ENCODE measurements at places on chromosomes 4 and X. TPM values are rescaled to one million over a fixed set of nuclear protein-coding genes. Genes with fewer than 3 reads are reported as not detected.
A peak's percentile ranks its signal among the peaks of the same experiment; 100 is the strongest.

DNA sequence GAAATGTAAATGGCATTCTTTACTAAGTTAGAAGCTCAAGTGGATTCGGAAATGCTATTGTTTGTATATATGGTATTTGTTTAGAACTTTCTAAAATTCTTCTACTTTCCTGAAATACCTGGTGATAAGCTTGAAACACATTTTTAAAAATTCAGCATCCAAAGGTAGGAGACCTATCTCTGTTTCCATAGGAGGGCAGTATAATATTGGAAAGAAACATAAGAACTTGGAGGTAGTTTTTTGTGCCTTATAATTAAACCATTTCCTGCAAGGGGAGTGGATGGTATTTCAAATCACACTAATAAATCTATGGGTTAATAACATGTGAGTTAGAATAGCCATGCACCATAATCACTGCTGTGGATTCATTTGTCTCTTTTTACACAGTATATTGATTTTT lies 217.4 kb upstream of the AADAT start:
- DNase-seq: no peak

DNA sequence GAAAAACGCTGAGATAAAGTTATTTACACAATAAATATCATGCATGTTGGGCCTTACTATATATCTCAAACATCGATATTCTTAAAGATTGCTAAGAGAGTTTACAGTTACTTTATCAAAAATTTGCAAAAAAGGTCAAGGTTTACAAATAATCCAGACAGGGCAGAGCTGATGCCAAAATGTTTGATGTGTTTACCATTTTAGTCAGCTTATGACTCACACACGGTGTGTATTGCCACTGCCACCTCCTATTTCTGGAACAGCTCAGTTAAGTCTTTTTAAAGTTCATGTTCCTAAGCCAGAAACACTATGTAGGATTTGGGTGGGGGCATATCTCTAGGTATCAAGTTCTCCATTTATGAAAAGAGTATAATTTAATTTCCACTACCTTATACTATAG lies 580.6 kb downstream of the INPP4B start:
- no peak for DNase-seq

DNA sequence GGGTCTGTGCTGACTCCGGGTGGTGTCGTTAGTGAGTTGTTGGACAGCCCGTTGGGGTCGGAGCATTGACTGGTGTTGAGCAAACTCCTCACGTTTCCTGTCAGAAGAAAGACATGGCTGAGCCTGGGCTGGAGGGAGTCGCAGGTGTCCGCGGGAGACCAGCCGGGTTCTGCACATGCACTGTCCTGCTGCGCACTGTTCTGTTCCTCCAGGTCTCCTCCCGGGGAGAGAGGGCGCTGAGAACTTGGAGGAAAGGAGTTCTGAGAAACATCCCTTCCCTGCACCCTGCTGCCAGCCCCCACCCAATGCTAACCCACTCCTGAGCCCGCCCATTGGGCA lies 1.1 kb downstream of the ZNF141 start:
- DNase-seq: no peak

DNA sequence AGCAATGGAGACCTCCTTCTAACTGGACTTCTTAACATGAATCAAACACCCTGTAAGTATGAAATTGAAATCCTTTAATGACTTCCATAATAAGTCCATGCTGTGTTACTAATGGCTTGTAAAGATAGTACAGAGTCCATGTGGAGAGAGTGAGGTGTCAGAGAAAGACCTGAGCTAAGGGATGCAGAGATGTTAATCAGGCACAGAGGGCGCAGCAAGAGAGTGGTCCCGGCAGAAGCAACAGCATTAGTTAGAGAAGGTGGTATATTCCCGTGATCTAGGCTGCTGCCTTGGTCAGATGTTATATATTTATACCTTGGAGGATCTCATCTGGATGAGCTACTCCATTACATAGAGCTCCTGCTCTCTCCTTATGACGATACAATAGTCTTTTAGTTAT lies 295.3 kb downstream of the LDB2 start:
- no peak for DNase-seq

DNA sequence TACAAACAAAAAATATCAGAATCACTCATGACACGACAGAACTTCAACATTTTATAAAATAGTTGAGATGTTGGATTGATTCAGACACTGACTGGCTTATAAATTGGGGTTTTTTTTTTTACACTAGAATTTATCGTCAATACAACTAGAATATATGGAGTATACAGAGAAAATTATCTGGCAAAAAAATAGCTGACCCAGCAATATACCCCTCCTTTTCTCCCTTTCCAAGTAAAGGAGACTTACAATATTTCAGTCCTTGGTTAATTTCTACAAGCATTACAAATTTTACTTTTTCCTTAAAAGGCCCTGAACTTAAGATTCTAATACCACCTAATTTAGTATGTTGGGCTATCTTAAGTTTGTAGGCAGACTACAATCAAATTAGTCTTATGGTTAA lies 76.3 kb downstream of the LCORL start:
- no peak for DNase-seq

DNA sequence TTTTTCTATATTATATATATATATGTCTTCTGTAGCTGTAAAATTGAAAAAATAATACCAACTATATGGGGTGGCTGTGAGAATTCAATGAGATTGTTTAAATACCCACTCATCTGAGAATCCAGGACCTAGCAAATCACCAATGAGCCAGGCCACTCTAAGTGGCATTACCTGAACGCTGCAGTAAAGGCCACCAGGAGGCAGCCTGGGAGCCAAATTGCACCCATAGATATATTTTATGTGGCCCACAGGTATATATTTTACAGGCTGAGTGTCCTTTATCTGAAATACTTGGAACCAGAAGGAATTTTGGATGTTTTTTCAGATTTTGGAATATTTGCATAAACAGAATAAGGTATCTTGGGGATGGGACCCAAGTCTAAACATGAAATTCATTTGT lies 58.2 kb upstream of the C4orf50 start:
- DNase-seq: peak; percentile 4

DNA sequence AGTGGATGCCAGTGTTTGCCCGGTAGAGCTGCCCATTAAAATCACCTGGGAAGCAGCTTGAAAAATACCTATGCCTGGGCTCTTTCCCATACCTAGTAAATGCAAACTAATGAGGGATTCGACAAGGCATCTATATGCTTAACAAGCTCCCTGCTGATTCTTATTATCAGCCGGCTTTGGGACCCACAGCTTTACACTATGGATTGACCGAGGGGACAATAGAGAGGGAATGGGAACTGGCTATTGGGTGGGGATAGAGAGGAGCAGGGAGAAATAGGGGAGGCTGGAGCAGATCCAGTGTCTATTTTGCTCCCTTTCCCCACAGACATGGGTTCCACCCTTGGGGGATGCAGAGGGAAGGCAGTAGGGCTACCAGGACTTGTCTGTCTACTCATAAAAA lies 103.1 kb upstream of the TEX13D start:
- no peak for DNase-seq

DNA sequence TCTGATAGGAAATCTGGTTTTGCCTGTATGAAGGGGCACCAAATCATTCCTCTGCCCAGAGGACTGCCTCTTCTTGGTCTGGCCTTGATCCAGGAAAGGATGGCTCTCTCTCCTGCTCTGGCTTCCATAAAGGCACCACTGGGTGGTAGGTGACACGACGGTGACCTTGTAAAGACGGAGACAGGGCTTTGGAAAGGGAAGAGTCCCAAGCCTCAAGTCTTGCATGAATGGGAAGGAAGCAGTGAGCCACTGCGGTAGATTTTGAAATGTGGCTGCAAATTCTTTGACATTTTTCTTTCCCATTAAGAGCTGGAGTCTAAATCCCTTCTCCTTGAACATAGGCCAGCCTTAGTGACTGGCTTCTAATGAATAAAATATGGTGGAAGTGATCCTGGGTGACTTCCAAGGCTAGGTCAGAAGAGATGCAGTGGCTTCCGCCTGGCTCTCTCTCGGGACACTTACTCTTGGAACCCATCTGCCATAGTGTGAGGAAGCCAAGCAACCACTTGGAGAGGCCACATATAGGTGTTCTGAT lies 347.4 kb downstream of the BCOR start:
- DNase-seq: no peak

- DNase-seq: no peak
Observed at GRCh38 chr4:96102541-96103026, 262.7 kb downstream of the PDHA2 start.

- no peak for DNase-seq
Observed at GRCh38 chrX:8632924-8633323, 99.0 kb downstream of the ANOS1 start.

DNA sequence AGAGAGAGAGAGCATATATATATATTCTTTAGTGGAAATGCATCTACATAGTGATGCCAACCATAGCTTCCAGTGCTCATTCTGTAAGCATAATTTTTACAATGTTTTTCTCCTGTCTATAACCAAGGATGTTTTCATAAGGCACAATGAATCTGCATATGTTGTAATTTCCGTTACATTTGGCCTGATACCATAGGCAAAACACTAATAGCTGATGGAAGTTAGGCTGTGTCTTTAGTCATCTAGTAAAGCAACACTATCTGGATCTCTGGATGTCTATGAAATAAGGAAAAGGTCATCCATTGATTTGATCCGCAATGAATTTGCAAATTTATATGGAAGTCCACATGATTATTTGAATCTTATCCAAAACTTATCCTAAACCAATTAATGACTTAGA lies 8.1 kb downstream of the PCDH7 start:
- no peak for DNase-seq

Gene SOWAHB
- total RNA-seq: not detected
